Effector memory CD4-positive, alpha-beta T cell (primary cell): ENCODE measurements at places on chromosomes 6 and 20.

- DNase-seq: no peak
Measured at GRCh38 chr6:6678185-6678671, 89.7 kb downstream of the LY86 start.

- DNase-seq: no peak
Measured at GRCh38 chr6:149026530-149026942, 279.7 kb downstream of the UST start.

DNA sequence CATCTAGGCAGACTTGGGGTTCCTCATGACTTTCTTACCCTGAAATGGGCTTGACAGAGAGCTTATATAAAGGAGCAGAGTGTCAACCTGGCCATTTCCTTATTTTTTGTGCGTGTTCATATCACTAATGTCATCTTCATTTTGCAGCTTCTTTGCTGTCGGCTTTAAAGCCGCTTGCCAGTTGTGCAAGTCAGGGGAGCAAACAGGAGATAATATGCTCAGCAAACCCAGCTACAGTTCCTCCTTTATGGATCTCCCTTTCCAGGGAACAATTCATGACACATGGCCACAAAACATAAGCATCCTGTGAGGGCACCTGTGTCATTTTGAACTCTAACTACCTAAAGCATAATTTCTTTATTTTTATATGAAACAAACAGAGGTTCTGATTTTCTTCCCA is 6.5 kb upstream of the TUBB2B start:
- no peak for DNase-seq

- no peak for DNase-seq
Measured at GRCh38 chr20:53376021-53376420, 217.6 kb downstream of the ZNF217 start.

DNA sequence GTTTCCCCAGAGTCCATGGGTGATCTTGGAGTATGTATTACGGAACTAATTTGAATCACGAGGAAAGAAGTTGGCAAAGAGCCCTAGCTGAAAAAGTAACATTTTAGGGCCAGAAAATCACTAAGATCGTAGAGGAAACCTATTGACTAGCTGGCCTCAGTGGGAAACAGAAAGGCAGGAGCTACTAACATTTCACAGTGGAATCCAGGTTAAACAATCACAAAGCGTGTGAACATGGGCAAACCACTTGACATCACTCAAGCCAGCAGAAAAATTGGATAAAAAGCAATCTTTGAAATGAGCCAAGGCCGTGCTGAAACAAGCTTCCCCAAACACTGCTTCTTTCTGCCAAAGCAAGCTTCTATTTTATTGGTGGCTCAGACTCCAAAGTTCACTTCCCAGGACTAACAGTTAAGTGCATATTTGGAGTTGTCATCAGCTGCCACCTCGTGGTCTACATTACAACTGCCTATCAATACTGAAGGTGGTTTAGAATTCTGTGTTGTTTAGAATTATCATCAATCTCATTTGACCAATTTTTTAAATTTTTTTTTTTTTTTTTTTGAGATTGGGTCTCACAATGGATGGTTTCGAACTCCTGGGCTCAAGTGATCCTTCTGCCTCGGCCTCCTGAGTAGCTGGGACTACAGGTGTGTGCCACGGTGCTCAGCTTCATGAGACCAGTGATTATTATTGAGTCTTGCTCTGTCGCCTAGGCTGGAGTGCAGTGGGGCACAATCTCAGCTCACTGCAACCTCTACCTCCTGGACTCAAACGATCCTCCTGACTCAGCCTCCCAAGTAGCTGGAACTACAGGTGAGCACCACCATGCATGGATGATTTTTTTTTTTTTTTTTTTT is 10.6 kb downstream of the RPS10 start:
- DNase-seq: peak; percentile 16

DNA sequence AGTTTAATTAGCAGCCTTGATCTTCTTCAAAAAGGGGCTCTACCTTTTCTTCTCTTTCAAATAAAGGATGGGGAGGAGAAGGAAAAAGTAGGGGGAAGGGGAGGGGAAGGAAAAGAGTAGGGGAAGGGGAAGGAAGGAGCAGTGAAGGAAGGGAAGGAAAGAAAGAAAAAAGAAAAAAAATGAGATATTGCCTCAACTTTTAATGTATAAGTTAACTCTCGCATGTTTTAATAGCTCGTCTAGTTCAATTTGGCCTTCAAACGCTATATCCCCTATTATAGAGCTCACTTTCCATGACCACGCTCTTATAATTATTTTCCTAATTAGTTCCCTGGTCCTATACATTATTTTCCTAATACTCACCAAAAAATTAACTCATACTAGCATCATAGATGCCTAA is 11.9 kb upstream of the RIPOR2 start:
- no peak for DNase-seq

- no peak for DNase-seq
Measured at GRCh38 chr6:108690326-108691049, 129.8 kb downstream of the FOXO3 start.

DNA sequence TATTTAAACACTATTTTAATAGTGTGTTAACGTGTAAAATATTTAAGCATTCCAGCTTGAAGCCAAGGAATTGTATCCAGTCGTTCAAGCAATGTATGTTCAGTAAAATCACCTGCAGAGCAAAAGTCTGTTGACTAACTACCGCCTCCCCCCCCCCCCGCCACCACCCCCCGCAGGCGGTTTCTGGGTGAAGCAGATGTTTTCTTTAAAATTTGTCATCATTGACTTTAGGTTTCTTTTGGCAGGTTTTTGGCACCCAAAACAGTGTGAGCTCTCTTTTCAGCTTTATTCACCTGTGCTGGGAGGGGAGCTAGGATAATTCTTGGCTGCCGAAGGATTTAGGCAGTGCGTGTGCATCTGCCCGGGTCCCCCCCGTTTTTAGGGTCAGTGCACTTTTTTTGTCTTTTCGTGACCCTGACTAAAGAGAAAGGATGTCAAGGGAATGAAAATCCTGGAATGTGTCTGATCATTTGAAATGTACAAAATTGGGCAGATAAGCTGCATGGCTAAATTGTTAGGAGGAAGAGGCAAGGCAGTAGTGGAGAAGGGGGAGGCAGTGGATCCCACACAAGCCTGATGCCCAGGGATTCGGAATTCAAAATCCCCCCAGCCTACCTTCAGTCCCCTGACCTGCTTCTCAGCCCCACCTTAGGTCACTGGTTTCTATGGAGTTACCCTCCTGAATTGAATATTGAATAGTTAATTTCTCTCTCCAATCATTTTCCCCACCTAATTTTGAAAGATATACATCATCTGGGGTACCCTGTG is 1.1 kb downstream of the EDN1 start:
- DNase-seq: no peak

DNA sequence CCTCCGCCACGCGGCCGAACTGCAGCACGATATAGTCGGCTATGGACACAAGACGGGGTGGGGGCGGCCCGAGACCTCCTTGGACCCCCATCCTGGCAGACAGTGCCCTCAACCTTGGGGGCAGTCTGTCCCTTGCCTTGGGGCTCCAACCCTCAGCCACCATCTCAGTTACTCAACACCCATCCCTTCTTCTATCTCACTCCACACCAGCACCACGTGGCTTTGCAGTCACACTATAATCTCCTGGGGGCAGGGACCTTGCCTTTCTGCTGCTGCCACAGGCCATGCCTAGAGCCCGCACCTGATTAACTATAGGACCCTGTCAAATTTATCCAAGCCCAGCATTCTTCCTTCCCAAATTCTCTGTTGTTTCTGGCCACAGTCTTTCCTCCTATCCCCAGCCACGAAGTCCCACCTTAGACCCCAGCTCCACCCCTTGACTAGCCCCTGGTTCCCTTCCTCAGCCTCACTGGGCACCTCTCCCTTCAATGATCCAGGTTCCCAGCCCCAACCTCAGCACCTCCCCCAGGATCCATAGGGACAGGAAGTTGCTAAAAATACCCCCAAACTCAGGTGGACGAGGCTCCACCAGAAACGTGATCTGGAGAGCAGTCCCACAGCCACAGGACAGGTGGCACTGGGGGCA is 1.7 kb upstream of the TEAD3 start:
- DNase-seq: no peak

DNA sequence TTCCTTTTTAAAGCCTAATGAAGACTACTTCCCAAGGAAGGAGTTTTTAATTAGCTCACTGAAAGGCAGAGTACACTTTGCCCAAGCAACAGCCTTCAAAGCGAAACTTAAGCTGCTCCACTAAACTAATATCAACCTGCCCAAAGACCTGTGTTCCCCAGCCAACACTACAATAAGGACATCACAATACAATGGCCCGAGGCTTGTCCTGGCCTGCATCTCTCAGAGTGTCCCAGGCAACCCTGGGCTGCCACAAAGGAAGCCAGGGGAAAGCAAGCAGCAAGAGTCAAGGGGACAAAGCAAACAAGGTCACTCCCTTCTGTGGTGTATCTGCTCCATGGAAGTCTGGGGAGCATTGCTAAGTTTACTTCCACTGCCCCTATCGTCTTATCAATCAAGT is 52.3 kb downstream of the PIGU start:
- no peak for DNase-seq

- DNase-seq: no peak
Measured at GRCh38 chr6:157436944-157437336, 56.0 kb downstream of the ZDHHC14 start.

DNA sequence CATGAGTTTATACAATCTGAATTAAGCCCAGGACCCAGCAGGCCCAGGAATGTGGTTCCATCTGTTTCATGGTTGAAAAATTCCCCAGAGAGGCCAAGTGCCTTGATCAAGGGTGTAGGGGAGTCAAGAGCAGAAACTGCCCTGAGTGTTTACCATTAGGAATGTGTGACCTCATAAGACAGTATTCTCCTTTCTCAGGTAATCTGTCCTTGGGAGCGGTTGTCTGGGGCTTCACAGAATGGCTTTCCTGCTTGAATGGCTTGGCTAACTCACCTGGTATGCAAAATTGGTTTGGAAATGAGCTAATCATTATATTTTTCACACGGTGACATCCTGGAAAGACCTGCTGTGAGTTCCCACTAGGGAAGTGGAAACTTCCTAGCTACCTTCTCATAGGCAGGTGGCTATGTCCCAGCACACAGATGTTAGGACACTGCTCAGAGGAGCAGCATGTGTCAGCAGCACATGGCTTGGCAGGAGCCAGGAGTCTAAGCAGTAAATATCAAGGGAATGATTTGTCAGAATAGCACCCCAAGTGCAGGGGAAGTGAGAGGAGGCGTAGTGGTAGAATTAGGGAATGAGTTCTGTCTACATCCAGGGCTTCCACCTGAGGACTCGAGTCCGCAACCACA is 17.7 kb downstream of the CLIC5 start:
- no peak for DNase-seq

DNA sequence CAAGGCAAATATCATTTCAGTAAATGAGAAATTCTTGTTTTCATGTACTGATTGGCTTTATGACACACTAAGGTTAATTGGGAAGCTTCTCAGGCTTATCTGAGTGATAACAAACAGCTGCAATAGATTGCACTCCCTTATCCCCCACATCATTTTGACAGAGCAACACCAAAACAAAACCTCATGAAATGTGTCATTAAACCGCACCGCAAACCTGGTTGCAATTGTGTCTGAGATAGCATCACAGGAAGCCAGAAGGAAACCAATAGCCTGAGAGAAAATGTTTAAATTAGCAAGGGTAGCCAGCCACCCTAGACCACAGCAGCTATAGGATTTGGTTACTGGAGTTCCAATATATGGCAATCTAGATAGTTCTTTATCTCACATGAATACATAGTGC is 31.6 kb upstream of the LAMA4 start:
- DNase-seq: peak; percentile 27

- DNase-seq: no peak
Measured at GRCh38 chr6:97347111-97347510, 64.1 kb upstream of the MMS22L start.

- DNase-seq: no peak
Measured at GRCh38 chr6:76174722-76175121, 102.3 kb upstream of the IMPG1 start.

- no peak for DNase-seq
Measured at GRCh38 chr6:56677559-56677958, 34.9 kb upstream of the DST start.

GRCh38 chr20:57241363-57241991 is 25.0 kb downstream of the BMP7 start:
- no peak for DNase-seq

DNA sequence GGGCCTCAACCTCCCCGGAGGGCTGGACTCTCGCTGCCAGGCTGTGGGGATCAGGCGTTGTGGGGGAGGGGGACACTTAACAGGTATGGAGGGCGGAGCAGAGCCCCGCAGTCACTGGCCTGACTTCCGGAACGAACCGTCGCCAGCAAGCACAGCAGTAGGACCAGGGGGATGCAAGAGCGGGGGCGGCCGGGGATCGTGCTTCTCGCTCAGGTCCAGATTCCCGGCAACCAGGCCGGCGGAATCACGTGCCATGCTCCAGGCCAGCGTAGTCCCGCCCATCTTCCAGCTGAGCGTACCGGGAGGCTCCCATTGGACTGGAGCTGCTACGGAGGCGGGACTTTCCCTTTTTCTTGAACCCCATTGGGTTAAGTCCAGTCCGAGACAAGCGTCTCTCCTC is 10.0 kb upstream of the POU5F1 start:
- DNase-seq: no peak

GRCh38 chr6:163369628-163370365 is 44.7 kb upstream of the QKI start:
- no peak for DNase-seq

DNA sequence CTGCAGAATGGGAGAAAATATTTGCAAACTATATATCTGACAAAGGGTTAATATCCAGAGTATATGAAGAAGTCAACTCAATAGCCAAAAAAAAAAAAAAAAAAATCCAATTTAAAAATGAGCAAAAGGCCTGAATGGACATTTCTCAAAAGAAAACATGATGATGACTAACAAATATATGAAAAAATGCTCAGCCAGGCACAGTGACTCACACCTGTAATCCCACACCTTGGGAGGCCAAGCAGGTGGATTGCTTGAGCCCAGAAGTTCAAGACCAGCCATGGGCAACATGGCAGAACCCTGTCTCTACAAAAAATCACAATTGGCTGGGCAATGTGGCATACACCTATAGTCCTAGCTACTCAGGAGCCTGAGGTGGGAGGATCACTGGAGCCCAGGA is 2.1 kb upstream of the ECHDC1 start:
- no peak for DNase-seq
